ENCODE measurements at places on chromosomes 5 and 9.

GRCh38 chr9:14251154-14252071, 62.5 kb downstream of the NFIB start:
- no peak for DNase-seq

- DNase-seq = no peak
These were observed 12.5 kb upstream of the LHFPL2 start for GRCh38 chr5:78661044-78661443.

DNA sequence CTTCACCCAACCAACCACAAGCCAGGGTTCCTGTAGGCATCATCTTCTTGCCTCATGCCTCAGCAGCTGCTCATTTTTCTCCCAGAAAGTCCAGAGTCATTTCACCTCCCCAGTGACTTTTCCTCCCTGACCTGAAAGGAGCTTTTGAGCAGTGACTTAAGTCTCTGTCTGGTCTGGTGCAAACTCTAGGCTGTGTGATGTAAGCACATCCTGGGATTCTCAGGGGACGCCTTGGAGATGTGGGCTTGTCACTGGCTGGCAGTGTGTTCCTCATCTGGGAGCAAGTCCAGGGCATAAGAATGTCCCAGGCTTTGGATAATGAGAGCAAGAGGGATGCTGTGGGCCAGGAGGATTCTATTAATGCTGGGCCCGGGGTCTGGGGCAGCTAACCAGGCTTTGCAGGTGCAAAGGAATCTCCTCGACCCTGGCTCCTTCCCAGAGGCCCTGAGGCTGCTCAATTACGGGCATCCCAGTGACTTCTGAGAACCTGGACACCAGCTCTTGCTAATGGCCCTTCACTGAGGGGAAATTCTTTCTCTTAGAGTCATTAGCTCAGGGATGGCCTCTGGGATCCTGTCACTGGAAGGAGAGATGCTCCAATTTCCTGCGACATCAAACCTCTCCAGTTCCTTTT, 211.0 kb upstream of the PANK3 start:
- no peak for DNase-seq

DNA sequence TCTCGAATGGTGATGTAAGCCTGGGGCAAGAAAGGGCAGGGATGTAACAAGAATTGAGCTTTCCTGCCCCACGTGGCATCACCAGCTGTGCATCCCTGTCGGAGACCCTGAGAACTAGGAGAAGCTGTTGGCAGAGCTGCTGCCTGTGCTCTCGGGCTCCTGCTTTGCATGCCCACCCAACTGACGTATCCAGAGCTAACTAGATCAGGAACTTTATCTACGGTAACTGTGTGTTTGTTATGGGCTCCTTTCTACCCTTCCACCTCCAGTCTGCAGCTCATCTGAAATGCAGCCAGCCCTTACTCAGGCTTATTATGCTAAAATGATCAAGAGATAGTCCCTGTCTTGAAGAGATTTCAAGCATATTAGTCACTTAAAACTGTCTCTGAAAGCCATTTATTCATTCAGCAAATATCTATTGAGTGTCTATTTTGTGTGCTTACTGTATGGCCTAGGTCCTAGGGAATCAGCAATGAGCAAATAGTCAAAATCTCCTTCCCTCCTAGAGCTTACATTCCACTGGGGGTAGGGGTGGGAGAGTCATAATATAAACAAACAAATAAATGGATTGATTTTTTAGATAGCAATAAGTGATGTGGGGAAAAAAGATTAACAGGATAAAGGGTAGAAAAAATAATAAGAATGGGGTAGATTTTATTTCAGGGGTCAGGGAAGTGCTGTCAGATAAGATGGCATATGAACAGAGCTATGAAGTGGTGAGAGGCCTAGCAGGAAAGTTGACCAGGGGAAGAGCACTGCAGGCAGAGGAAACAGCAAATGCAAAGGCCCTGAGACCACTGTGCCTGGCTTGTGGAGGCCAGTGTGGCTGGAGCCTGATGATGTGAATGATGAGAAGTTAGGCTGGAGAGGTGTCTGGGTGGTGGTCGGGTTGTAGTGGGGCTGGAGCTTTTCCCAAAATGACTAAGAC, 118.2 kb downstream of the GALNT10 start:
- no peak for DNase-seq

DNA sequence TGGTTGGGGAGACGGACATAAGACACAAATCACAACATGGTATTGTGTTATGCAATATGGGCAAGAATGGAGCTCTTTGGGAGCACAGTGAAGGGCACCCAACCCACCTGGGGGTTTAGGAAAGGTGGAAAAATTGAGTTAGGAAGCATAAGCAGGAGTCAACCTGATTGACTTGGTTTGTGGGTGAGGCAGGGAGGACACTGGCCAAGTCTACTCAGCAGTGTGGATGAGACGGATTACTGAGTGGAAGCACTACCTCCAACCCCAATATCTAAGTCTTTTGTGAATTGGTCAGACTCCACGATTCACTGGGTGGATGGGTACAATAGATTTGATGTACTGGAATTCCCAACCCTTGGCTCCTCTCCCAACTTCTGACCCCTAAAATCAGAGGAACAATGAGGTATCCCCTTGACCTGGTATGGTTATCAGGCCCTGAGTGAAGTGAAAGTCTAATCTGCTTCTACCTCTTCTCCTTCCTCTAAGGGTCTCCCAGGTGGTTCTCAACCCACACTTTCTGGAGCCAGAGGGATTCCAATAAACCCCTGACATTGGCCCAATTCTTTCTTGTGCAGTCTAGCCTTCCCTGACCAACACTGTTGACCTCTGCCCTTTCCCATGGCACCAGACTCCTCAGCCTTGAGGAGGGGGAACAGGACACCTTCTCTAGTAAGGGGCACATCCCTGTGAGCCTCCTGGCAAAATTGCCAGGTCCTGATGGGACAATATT, 5.2 kb downstream of the EGR1 start:
- DNase-seq = peak; percentile 46

GRCh38 chr9:134195558-134195957, 31.2 kb upstream of the RNU6ATAC start:
- no peak for DNase-seq

DNA sequence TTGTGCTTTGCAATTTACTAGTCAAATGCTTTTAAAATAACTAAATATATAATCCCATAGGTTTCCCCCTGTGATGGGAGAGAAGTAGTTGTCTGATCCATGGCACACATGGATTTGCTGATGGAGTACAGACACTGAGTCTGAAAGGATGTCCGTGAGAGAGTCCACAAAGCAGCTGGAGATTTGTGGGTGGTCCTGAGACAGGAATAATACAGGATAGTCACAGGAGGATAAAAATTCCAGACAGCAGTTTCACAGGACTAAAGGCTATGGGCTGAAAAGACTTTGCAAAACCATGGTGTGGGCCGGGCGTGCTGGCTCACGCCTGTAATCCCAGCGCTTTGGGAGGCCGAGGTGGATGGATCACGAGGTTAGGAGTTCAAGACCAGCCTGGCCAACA, 58.7 kb upstream of the ZFR start:
- no peak for DNase-seq
